Stimulated activated CD4-positive, alpha-beta T cell treated with anti-CD3 and anti-CD28 coated beads, Interleukin-4, amount 100 ng/mL, for 4 hours (primary cell): ENCODE measurements at places on chromosomes 11 and 22.

GRCh38 chr22:38038426-38038825, 18.8 kb upstream of the PICK1 start:
- no peak for DNase-seq

GRCh38 chr11:8959546-8960166, 4.6 kb downstream of the TMEM9B start:
- DNase-seq, result no peak

- DNase-seq, result no peak
Measured at GRCh38 chr11:77455740-77456139, 18.2 kb downstream of the PAK1 start.

GRCh38 chr11:94058630-94059029, 37.5 kb downstream of the HEPHL1 start:
- no peak for DNase-seq

GRCh38 chr11:69333149-69333710, 39.3 kb downstream of the MYEOV start:
- no peak for DNase-seq

DNA sequence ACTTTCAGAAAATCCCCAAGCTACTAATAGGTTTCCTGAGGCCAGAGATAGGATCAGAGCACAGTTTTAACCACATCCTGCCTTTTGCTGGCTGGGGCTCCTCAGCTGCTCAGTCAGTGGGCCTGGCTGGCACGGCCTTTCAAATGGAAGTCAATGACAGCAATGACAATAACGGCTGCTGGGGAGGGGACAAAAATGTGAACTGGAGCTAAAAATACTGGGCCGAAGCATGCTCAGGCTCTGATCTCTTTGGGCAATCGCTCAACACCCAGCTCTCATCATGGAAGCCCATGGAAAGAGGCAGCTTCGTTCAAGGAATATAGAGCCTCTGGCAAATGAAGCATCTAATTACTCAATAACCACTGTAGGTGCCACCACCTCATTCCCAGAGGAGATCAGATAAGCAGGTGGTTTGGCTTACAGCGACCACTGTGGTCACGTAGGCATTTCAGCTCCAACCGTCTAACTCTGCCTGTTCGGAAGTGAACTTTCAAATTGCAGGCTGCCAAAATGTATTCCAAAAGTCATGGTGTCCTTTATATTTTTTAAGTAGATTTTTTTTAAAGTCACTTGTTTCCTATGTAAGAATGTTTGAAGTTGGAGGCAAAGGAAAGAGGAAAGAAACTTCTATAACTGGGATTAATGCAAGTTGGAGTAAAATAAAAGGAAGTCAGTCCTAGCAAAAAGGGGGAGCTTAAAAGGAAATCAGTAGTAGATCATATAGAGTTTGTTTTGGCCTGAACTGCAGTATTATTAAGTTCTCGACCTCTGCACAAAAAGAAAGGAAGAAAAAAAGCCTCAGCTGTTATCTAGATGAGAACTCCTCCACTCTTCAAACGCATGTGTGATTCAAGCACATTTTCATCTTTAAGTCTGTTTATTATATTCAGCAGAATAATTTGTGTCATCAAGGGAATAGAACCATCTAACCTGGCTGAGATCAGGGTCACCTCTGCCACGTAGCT, 14.1 kb downstream of the WT1 start:
- no peak for DNase-seq

GRCh38 chr11:78940500-78941225, 366.0 kb upstream of the NARS2 start:
- no peak for DNase-seq

GRCh38 chr11:94153320-94153719, 24.7 kb downstream of the PANX1 start:
- DNase-seq, result no peak

DNA sequence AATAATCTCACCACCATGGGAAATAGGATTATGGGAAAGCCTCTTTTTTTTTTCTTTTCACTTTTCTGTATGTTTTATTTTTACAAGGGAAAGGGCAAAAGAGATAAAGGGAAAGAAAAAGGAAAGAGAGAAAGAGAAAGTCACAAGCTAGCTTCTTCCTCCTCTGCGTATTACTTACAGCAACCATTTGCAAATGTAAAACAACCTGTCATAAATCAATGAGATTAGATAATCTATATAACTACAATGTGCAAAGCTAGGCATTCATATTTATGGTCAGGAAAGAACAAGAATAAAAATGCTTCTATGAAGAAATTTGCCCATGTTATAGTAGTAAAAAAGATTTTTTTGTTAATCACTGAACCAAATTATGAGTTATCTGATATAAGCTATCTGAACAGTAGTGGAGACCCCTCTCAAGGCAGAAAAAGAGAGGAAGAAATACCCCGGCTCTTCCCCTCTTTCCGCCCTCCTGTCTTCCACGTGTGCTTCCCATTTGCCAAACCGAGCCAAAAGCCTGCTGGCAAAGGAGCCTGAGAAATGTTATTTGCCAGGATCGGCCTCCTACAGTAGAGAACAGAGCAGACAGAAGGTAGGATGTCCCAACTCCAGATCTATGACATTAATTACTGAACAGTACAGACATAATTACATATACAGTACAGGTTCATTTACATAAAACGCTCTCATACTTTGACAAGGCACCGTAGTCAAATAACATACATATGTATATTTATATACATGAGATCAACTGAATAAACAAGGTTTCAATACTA, 50.2 kb downstream of the ARHGAP32 start:
- no peak for DNase-seq

DNA sequence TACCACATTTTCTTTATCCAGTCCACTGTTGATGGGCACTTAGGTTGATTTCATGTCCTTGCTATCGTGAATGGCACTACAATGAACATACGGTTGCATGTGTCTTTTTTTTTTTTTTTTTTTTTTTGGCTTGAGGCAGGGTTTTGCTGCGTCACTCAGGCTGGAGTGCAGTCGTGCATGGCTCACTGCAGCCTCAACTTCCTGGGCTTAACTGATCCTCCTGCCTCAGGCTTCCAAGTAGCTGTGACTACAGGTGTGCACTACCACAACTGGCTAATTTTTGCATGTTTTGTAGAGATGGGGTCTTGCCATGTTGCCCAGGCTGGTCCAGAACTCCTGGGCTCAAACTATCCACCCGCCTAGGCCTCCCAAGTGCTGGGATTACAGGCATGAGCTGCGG, 1.5 kb upstream of the CCDC90B start:
- DNase-seq, result no peak

DNA sequence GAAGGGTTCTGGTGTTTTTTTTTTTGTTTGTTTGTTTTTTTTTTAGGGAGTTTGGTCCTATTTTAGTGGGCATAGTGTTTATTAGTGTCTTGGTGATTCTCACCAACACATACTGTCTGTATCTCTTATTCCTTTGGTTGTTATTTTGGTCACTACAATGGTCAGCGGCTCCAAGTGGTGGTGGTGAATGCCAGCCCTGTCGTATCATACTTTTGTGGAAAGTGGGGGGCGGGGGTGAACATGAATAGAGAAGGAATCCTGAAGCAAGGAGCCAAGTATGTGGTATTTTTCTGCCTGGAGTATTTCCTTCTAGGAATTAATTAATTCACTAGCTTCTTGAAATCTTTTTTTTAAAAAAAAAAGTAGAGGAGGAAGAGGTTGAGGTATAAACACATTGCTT, 79.6 kb downstream of the GRK3 start:
- DNase-seq, result no peak

GRCh38 chr11:88246696-88247095, 71.5 kb upstream of the RAB38 start:
- DNase-seq, result no peak

DNA sequence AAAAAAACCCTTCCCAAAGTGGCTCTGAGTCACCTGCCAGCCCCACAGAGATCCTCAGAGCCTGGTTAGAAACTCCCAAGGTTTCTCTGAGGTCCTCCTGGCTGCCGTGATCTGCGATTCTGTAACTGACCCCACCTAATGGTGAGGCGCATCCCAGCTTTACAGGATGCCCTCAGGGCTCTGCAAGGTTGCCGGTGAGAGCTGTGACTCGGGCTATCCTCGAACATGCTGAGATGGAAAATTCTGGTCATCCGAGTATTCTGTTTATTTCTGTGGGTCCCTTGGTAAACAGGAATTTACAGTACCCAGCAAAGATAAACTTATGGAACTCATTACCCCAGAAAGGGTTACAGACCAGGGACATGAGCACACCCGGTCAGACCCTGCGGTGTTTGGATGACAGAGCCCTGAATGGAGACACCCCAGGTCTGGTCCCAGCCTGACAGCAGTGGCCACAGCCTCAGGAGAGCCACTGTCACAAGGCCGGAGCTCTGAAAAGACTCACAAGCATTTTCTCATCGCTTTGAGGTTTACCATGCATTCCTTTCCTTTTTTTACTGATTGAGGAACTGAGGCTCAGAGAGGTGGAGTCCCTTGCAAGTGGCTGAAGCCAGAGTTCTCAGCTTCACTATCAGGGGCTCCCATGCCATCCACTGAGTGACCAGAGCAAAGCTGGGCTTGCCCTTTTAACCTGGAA, 22.2 kb downstream of the LIF start:
- DNase-seq, result no peak

- DNase-seq, result no peak
Measured at GRCh38 chr11:19013181-19013857, 47.2 kb downstream of the MRGPRX2 start.
